ENCODE measurements at places on chromosomes 4 and X. TPM values are rescaled to one million over a fixed set of nuclear protein-coding genes. Genes with fewer than 3 reads are reported as not detected.
A peak's percentile ranks its signal among the peaks of the same experiment; 100 is the strongest.

DNA sequence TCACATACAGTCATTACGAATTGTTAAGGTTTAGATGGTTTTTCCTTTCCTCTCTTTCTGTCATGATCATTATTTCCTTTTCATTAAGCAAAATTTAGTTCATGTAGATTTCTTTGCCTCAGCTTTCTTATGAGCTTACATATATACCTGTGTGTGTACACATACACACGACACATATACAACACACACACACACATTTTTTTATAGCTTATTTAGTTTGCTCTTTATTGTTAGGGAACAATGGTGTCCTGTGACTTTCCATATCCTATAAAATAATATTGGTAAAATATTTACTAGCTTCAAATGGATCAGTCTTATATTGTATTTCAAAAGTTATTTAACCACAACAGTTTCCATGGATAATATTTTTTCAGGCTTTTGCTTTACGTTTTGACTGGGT lies 840.7 kb downstream of the PCDH18 start:
- DNase-seq: no peak
- H3K4me3 ChIP-seq: no peak overlapping the region
- no peak overlapping the region for H3K27ac ChIP-seq
- H3K27me3 ChIP-seq: no peaks in the 10 kb centered on the region

GRCh38 chrX:130770615-130771014 lies 132.4 kb downstream of the ENOX2 start:
- H3K36me3 ChIP-seq: no peaks in the 10 kb centered on the region
- peak overlapping the region; percentile 65 for H3K27ac ChIP-seq
- H3K4me1 ChIP-seq: peaks cover 20% of the 10 kb centered on the region

Gene KLB
- total RNA-seq: not detected

Gene SLC2A9
- total RNA-seq: 3.5 TPM

- H3K36me3 ChIP-seq: no peaks in the 10 kb centered on the region
- H3K27ac ChIP-seq: no peak overlapping the region
- H3K27me3 ChIP-seq: no peaks in the 10 kb centered on the region
- H3K4me3 ChIP-seq: no peak overlapping the region
- peaks cover 31% of the 10 kb centered on the region for H3K4me1 ChIP-seq
These were observed 5.8 kb downstream of the BMP2K start for GRCh38 chr4:78781924-78782323.

Gene PDK3
- 9.0 TPM for total RNA-seq

GRCh38 chrX:38575888-38576287 lies 14.5 kb downstream of the TSPAN7 start:
- H3K27ac ChIP-seq: no peak overlapping the region
- H3K36me3 ChIP-seq: no peaks in the 10 kb centered on the region
- DNase-seq: no peak
- no peaks in the 10 kb centered on the region for H3K27me3 ChIP-seq

- peaks cover 3% of the 10 kb centered on the region for H3K4me1 ChIP-seq
- peak overlapping the region; percentile 30 for H3K27ac ChIP-seq
- peak; percentile 65 for DNase-seq
- no peaks in the 10 kb centered on the region for H3K36me3 ChIP-seq
- H3K27me3 ChIP-seq: no peaks in the 10 kb centered on the region
These were observed 56.0 kb downstream of the TASL start for GRCh38 chrX:30521440-30522182.

- no peaks in the 10 kb centered on the region for H3K36me3 ChIP-seq
- DNase-seq: no peak
- peaks cover 18% of the 10 kb centered on the region for H3K27me3 ChIP-seq
- no peak overlapping the region for H3K27ac ChIP-seq
- no peak overlapping the region for H3K4me3 ChIP-seq
- no peaks in the 10 kb centered on the region for H3K4me1 ChIP-seq
These were observed 94.9 kb upstream of the TBC1D9 start for GRCh38 chr4:140851032-140851636.

GRCh38 chr4:125594056-125594602 lies 279.4 kb downstream of the FAT4 start:
- no peaks in the 10 kb centered on the region for H3K36me3 ChIP-seq
- H3K4me1 ChIP-seq: no peaks in the 10 kb centered on the region
- H3K27me3 ChIP-seq: no peaks in the 10 kb centered on the region
- H3K27ac ChIP-seq: no peak overlapping the region
- DNase-seq: no peak

DNA sequence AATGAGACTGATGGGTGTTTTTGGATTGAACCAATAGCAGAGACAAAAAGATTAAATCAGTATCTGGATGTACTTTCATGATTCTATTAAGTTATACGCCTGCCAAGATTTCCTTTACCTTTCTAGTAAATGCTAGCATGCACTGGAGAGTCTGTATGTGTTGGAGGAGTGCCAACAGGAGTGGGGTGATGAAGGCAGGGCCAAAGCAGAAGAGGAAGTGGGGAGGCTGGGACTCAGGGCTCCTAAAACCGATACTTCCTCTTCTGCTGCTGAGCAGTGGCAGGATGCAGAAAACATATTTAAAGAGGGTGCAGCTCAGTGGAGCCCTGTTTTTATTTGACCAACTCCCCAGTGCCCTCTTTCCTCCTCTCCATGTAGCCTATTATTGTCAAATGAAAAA lies 5.6 kb downstream of the CYSLTR1 start:
- H3K27ac ChIP-seq: no peak overlapping the region
- H3K4me3 ChIP-seq: no peak overlapping the region
- no peaks in the 10 kb centered on the region for H3K4me1 ChIP-seq
- no peak for DNase-seq

Gene CLNK
- not detected for total RNA-seq

Gene ATRX
- 79.0 TPM for total RNA-seq

DNA sequence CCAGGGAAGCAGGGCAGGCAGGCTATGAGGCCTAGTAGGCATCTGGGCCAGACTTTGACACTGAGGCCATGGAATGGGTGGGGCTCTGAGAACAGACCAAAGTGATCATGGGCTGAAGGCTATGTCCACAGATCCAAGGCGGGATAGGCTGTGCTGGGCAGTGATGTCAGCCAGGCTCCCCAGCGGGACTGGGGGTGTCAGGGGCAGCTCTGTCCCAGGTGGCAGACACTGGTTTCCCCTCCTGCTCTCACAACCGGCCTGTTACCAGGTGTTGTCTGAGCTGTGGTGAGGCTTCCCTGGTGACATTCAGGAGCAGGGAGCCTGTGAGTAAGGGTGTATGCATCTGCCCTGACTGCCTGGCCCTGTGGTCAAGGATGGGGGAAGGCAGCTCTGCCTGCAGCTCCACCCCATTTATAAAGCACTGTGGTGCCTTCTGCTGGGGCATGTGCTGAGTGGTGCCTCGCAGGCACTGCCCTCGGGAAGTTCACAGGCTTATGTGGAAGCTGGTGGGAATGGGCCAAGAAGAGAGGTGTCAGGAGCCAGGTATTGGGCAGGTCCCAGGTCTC lies 2.9 kb downstream of the IL9R start:
- no peak overlapping the region for H3K27ac ChIP-seq
- peak; percentile 19 for DNase-seq

- no peaks in the 10 kb centered on the region for H3K4me1 ChIP-seq
- no peak for DNase-seq
- no peaks in the 10 kb centered on the region for H3K36me3 ChIP-seq
- no peak overlapping the region for H3K4me3 ChIP-seq
These were observed 208.4 kb downstream of the COL25A1 start for GRCh38 chr4:109094056-109094455.

- H3K27me3 ChIP-seq: no peaks in the 10 kb centered on the region
- H3K27ac ChIP-seq: peak overlapping the region; percentile 0
- H3K36me3 ChIP-seq: no peaks in the 10 kb centered on the region
- H3K4me1 ChIP-seq: peaks cover 17% of the 10 kb centered on the region
These were observed 25.7 kb downstream of the AFF1 start for GRCh38 chr4:86960557-86960961.

Gene NHS
- total RNA-seq: 16.8 TPM

DNA sequence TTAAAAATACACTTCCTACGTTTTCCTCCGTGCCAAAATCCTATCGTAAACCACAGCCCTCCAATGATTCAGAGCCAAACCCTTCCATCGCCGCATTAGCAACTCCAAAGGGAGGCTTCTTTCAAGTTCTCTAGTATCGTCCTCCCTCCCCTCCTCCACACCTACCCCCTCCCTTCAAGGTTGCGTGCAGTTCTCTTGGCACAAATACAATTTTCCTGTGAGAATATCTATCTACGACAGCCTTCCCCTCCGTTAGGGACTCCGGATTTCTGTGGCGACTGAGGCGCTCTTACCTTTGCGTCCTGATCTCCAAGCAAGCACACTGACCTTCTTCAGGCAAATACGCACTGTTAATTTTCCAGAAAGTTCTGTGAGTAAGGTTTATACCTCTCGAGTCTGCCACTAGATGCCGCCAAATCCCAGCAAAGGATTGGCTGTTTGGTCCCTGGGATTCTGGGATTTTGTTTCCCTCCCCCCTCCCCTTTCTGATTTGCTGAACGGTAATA lies 1.2 kb upstream of the MORF4L2 start:
- H3K4me3 ChIP-seq: peak overlapping the region; percentile 70
- H3K36me3 ChIP-seq: peaks cover 16% of the 10 kb centered on the region
- H3K4me1 ChIP-seq: peaks cover 13% of the 10 kb centered on the region
- peak overlapping the region; percentile 94 for H3K27ac ChIP-seq

Gene DAPP1
- total RNA-seq: not detected

GRCh38 chrX:145393702-145394235 lies 146.5 kb downstream of the SPANXN1 start:
- DNase-seq: no peak
- H3K36me3 ChIP-seq: no peaks in the 10 kb centered on the region
- no peak overlapping the region for H3K27ac ChIP-seq
- H3K27me3 ChIP-seq: no peaks in the 10 kb centered on the region

GRCh38 chr4:174697896-174698295 lies 131.2 kb downstream of the GLRA3 start:
- H3K36me3 ChIP-seq: no peaks in the 10 kb centered on the region
- H3K27me3 ChIP-seq: no peaks in the 10 kb centered on the region
- no peak for DNase-seq
- no peak overlapping the region for H3K27ac ChIP-seq

GRCh38 chr4:100009490-100009889 lies 59.4 kb upstream of the H2AZ1 start:
- no peaks in the 10 kb centered on the region for H3K4me1 ChIP-seq
- no peaks in the 10 kb centered on the region for H3K36me3 ChIP-seq
- no peak overlapping the region for H3K27ac ChIP-seq
- DNase-seq: no peak

Gene NAA11
- total RNA-seq: not detected

DNA sequence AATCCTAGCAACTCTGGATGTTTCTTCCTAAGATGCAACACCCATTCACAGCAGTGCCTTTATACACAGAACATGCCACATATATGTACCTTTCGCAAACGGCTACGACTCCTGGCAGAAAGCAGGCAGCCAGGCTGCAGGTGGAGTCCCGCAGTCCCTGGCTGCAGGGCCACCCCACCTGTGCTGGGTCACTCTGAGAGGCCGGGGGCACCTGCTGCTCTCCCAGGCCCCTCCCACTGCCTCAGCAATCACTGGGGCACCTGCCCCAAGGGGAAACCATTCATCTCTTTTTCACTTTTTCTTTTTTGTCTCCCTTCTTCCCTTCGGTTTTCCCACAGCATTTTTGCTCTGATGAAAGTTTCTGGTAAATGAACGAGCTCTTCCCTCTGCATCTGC lies 28.0 kb downstream of the RNF212 start:
- H3K36me3 ChIP-seq: no peaks in the 10 kb centered on the region
- DNase-seq: no peak
- peaks cover 8% of the 10 kb centered on the region for H3K27me3 ChIP-seq

- H3K36me3 ChIP-seq: no peaks in the 10 kb centered on the region
- H3K27me3 ChIP-seq: no peaks in the 10 kb centered on the region
- no peak overlapping the region for H3K4me3 ChIP-seq
- no peak overlapping the region for H3K27ac ChIP-seq
These were observed 56.3 kb downstream of the PCDH7 start for GRCh38 chr4:30776451-30776850.

GRCh38 chr4:2354118-2354517 lies 64.3 kb downstream of the ZFYVE28 start:
- H3K4me1 ChIP-seq: no peaks in the 10 kb centered on the region
- H3K36me3 ChIP-seq: no peaks in the 10 kb centered on the region
- DNase-seq: peak; percentile 90
- no peak overlapping the region for H3K27ac ChIP-seq

DNA sequence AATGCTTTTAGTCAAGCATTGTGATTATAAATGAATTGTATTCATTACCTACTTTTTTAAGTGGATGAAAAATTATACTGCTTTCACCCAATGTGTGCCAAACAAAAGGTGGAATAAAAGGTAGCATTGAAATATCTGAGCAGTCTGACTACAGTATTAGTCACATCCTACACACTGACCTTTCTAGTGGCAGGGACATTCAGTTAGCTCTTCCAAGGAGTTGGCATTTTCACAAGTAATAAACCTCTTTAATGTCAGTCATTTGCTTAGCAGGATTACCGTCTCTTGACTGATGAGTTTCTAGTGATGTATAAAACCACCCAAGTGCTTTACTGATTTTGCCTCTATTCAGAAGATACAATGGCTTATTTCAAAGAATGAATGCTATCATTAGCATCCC lies 687.9 kb downstream of the ARAP2 start:
- no peaks in the 10 kb centered on the region for H3K4me1 ChIP-seq
- H3K27ac ChIP-seq: no peak overlapping the region
- H3K27me3 ChIP-seq: no peaks in the 10 kb centered on the region
- DNase-seq: no peak
- no peaks in the 10 kb centered on the region for H3K36me3 ChIP-seq
- no peak overlapping the region for H3K4me3 ChIP-seq

Gene BST1
- total RNA-seq: 31.8 TPM

- H3K36me3 ChIP-seq: no peaks in the 10 kb centered on the region
- H3K27ac ChIP-seq: peak overlapping the region; percentile 63
- no peak for DNase-seq
- peaks cover 16% of the 10 kb centered on the region for H3K4me1 ChIP-seq
These were observed 93.2 kb upstream of the MAPK10 start for GRCh38 chr4:86452924-86453531.

Gene GATA1
- total RNA-seq: not detected

Gene SLC4A4
- 24.8 TPM for total RNA-seq

Gene ZNF330
- 33.7 TPM for total RNA-seq

GRCh38 chr4:152074573-152074972 lies 313.8 kb upstream of the GATB start:
- no peaks in the 10 kb centered on the region for H3K36me3 ChIP-seq
- DNase-seq: no peak
- no peak overlapping the region for H3K4me3 ChIP-seq
- no peaks in the 10 kb centered on the region for H3K4me1 ChIP-seq

DNA sequence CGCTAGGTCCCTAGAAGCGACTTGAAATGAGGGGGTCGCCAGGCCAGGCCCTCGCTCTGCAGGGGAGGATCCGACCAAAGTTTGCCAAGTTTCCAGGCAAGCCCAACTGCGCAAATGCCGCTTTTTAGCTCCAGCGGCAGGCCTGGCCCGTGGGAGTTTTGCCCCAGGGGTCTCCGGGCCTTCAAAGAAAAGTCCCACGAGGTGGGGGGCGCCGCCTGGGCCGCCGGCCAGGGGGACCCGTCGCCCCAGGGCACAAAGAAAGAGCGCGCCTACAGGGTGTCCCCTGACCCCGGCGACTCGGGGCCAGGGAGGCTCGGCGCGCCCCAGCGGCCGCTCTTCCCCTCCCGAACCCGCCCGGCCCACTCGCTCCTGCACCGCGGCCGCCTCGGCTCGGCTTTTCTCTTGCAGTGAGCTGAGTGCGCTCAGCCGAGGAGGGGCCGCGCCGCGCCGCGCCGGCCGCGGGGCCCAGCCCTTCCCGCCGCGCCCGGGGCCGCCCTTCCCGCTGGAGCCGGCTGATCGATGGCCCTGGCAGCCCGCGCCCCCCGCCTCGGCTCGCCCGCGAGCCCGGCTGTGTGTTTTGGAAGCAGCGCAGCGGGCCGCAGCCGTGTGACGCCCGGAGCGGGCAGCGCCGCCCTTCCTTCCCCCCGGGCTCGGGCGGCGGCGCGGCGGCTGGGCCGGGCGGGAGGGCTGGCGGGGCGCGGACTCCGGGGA lies 754 bp upstream of the KLF3 start:
- DNase-seq: no peak
- H3K4me3 ChIP-seq: peak overlapping the region; percentile 75
- peak overlapping the region; percentile 71 for H3K27ac ChIP-seq
